ENCODE measurements at places on chromosomes 2 and 18. TPM values are rescaled to one million over a fixed set of nuclear protein-coding genes. Genes with fewer than 3 reads are reported as not detected.

GRCh38 chr2:105383432-105384166 lies 15.3 kb downstream of the FHL2 start:
- no peak for DNase-seq

GRCh38 chr2:77652499-77652898 lies 130.3 kb upstream of the LRRTM4 start:
- DNase-seq, result no peak

DNA sequence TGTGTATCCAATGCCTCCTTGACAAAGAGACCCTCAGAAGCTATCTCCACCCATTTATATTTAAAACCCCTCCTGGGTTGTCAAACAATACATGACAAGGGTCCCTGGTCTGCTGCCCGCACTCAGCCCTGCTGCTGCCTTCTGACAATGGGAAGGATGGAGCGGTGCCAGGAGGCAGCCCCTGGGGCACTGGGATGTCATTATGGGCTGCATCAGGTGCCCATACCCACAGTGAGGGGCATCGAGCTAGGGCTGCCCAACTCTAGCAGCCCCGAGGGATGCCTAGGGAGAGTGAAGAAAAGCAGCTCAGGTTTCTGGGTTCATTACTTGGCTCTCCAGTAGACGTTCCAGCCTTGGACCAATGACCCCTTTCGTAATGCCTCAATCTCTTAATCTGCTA lies 301.7 kb downstream of the ALK start:
- no peak for DNase-seq

The DLX1 gene
- total RNA-seq, result not detected

The ALPI gene
- not detected for total RNA-seq

DNA sequence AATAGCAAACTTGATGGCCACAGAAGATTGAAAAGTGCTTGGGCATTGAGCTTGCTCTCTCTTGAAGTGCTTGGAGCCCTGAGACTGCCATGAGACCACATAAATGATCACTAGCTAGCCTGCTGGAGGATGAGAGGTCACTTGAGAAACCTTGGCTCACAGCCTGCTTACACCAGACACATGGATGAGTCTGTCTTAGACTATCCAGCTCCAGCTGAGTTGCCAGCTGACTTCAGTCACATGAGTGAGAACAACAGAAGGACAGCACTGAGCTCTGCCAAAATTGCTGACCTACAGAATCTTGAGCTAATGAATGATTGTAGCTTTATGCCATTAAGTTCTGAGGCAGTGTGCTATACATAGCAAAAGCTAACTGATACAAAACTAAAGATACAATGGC lies 18.1 kb downstream of the NABP1 start:
- no peak for DNase-seq

The TUBB8B gene
- total RNA-seq, result not detected

GRCh38 chr2:74371421-74371820 lies 8.7 kb downstream of the DCTN1 start:
- no peak for DNase-seq

- DNase-seq, result no peak
Observed at GRCh38 chr2:70779911-70780545, 10.4 kb downstream of the FIGLA start.

DNA sequence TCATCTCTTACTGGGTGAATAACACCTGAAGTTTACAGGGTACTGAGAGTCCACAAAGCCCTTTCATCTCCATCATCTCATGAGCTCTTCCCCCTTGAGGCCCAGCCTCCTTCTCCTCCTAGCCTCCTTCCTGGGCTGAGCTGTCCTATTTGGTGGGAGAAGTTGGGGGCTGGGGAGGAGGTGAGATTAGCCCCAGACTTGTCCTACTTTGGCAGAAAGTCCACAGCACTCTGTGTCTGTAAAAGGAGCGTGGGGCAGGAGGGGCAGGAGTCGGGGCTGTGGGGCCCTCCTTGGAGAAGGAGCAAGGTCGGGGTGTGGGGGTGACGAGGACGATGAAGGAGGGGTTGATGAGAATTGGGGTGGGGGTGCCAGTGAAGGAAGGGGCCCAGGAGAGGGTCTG lies 10.0 kb upstream of the DES start:
- no peak for DNase-seq

DNA sequence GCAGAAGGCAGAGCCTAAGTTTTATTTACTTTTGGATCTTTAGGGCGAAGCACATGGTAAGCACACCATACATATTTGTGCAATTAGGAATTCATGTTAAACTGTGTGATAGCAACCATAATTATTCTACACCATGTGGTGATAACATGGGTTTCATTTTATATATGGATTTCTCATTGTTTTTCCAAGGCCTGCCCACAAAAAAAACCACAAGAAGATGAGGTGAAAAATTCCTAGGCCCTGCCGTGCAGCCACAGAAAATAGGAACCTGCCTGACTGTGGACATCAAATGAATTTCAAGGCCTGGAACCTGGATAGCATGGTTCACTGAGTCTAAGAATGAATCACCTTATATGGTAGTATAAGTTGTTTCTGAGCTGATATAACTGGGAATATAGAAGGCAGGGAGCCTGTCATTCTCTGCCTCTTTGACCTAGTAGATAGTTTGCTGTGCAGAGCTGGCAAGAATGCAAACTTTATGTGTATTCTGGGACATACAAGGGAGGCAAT lies 22.4 kb upstream of the SSB start:
- no peak for DNase-seq

DNA sequence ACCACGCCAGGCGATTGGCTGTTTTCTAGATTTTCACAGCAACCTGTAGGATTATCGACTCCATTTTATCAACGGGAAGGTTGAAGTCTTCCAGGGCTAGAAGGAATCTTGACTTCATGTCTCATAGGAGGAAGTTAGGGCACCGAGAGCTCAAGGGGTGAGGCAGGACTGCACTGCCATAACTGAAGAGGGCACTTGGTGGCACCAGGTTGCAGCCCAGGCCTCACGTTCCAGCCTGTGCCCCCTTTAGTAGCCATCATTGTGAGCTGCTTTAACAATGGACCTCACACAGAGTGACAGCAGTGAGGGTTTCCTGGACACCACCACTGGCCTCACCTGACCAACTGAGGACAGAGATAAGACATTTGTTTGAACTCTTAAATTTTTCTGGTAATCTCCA lies 22.9 kb upstream of the RPL37A start:
- no peak for DNase-seq

- no peak for DNase-seq
Observed at GRCh38 chr2:5826979-5827655, 134.9 kb downstream of the SOX11 start.

GRCh38 chr2:233803292-233803911 lies 25.3 kb downstream of the MROH2A start:
- DNase-seq, result no peak

The PSMD14 gene
- 69.8 TPM for total RNA-seq

- no peak for DNase-seq
Observed at GRCh38 chr2:67836866-67837265, 225.9 kb downstream of the C1D start.

- no peak for DNase-seq
Observed at GRCh38 chr2:23753291-23754010, 173.5 kb downstream of the ATAD2B start.

DNA sequence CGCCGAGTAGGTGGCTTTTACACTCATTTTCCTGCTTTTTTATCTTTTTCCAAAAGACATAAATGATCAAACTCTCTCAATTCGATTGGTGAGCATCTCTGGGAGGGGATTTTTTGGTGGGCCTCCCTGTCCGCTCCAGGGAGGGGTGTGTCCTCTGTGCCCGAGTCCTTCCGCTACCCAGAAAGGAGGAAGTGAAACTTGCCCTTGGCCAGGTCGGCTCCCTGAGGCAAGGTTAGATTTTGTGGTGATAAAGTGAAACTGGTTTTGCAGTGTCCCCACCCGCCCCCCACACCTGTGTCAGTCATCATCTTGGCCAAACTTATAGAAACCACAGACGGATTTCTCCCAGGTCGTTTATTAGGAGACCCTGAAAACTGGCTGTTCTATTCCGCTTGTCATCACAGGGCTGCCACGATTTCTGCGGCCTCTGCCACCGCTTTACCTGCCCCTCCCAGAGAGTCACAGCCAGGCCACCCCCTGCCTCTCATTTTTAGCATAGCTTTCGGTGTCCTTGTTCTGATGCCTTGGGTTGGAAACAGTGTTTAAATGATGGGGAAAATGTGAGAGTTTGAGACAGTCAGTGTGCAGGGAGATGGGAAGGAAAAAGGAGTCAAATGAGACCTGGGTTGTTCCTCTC lies 93.6 kb downstream of the SH3BP4 start:
- no peak for DNase-seq

DNA sequence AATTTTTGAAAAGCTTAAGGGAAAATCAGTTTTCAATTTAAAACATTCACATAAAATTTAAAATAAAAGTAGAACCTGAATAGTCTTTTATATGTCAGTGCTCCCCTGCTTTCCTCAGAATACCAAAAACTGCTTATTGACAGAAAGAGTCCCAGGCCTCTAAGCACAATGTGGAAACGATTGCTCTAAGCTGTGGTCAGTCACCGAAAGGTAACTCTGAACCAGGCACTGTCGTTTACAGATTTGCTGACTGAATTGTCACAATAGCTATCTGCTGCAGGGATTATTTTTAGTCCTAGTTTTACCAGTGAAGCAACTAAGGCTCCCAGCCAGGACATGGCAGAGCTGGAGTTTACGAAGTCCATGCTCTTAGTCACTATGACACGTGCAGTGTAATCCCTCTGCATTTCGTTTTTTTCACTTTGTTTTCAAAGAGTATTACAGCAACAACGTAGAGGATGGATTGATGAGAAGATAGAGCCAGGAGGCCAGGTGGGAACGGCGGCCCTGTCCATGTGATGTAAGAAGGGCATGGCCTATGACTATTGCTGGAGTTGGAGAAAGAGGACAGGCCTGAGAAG lies 28.1 kb upstream of the TMEM247 start:
- no peak for DNase-seq

DNA sequence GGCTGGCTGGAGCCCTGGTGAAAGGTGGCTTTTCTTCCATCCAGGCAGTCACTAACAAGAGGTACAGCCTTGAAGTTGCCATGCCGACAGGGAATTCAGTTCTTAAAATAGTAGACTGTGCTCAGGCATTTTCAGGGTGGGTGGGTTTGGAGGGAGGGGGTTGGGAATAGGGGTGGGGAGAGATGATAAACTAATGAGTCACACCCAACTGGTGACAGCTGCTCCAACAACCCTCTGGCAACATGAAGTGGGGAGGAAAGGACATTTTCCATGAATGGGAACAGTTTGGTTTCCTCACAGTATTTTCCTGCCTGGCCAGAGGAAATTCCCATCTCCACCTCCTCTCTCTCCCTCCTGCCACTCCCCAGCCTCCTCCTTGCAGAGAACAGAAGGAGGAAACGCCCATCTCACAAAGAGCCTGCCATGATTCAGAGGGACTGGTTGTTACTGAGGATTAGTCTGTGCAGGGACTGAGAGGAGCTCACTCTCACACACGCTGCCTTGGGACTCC lies 113.0 kb upstream of the SLC1A4 start:
- no peak for DNase-seq

DNA sequence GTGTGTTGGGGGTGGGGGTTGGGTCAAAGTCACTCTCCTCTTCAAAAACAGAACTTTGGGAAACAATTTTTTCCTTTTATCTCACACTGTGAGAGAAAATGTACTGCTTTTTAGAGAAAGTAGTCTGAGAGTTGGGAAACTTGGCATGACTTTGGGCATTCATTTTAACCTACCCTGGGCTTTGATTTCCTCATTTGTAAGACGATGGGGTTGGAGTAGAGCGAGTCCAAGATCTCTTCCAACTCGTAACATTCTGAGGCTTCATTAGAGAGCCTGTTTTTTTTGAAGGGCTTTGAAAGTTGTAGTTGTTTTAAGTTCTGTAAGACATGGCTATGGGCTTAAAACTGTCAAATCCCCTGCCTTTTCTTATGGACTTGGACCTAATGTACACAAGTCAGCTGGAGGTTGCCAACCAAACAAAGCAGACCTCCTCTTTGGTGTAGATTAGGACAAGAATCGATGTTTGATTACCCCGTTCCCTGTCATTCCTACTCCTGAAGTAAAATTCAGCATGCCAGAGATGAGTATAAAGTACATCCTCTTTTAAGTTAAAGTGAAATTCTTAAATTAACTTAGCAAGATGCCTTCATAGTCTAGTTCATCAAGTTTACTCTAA lies 8.4 kb downstream of the PHLPP1 start:
- DNase-seq, result no peak

The ASB18 gene
- not detected for total RNA-seq

The ANKRD30B gene
- not detected for total RNA-seq

GRCh38 chr2:190603374-190603773 lies 45.5 kb upstream of the NAB1 start:
- no peak for DNase-seq

The SLC20A1 gene
- total RNA-seq, result 66.1 TPM

DNA sequence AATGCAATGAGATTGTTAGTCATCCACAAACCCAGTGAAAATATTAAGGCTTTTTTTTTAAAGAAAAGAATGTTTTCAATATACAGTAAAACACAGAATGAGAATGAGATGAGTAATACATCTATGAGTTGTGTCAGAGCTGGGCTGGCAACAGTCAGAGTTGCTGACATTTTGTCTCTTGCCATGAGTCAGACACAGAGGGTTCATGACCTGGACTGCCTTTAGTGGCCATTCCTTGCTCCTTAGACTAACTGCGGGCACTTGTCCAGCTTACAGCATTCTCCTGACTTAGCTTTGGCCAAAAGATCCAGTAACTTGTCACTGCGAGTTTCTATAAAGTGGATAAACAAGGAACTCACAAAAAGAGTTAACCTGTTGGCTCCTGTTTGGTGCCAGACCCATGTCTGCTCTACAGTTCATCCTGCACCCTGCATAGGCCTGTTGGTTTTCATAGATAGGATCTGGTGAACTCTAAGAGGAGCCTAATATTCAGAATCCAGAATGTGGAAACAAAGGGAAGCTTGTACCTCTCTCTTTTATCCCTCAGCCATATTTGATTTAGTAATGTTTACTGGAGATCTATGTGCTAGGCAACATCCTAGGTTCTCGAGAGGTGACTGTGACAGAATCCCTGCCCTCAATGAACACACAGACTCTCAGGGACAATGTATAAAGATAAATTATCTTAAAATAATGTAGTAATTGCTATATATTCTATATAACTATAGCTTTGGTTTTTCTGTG lies 391.5 kb upstream of the VWC2L start:
- DNase-seq, result peak; percentile 4

DNA sequence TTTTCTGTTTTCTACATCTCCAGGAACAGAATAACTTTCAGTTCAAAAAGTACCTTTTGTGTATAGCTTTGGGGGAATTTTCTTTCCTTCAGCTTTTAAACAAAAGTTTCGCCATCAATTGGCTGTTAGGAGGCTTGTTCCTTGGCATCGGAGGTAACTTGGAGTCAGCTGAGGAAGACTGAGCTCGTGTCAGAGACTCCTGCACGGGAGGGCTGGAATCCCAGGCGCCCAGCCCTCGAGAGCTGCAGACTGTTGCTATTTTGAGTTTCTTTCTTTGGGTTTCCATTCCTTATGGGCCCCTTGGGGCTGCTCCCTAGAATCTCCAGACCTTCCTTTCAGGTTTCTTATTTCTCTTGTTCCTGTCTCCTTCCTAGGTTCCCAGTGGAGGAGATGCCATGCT lies 8.1 kb downstream of the EMILIN2 start:
- no peak for DNase-seq

Measured in activated T-cell treated with anti-CD3 and anti-CD28 coated beads, Interleukin-2, amount 50 U/mL, for 72 hours (primary cell).